HS-27A (cell line): ENCODE measurements at places on chromosomes 13 and 19.

- no peak for DNase-seq
These were observed 11.3 kb downstream of the FPR1 start for GRCh38 chr19:51740356-51740755.

DNA sequence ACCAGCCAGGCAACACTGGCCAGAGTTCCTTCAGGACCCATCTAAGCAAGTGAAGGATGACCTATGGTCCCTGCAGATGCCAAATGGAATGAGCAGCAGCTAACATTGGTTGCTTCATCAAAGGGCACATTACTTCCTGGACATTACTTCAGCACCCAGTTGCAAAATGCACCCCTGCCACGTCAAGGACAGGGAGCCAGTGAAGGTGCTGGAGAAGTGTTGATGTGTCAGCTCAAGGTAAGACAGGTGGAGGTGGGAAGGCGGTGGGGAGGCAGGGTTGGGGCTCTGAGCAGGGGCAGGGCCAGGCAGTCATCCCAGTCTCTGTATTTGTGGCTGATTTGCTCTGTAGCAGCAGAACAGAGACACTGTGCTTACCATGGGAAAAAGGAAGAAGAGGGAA, 14.6 kb downstream of the CSNK1A1L start:
- DNase-seq = no peak

GRCh38 chr19:38838986-38839761, 7.6 kb upstream of the ECH1 start:
- no peak for DNase-seq

- DNase-seq = no peak
These were observed 65.8 kb downstream of the MRPL57 start for GRCh38 chr13:21242236-21242635.

- no peak for DNase-seq
These were observed 64.9 kb upstream of the FGF14 start for GRCh38 chr13:102466610-102467190.

- DNase-seq = no peak
These were observed 76.9 kb downstream of the ITGBL1 start for GRCh38 chr13:101529422-101529821.

GRCh38 chr13:87166348-87166747, 504.8 kb upstream of the SLITRK5 start:
- DNase-seq = no peak

DNA sequence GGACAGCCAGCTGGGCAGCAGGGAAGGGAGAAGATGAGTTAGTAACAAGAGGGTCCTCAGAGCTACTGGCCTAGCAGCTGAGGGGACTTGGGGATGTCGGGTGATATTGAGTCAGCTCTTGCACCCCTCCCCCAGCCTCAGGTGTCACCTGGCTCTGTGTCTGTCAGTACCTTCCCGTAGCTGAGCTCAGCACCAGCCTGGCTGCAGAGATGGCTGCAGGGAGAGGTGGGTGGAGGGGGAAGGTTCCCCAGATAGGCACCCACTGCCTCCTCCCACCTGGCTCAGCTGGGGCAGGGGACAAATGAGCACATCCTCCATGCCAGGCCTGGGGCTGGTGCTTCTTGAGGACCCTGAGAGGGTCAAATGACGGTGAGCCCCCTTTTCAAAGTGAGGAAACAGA, 6.8 kb upstream of the KPTN start:
- DNase-seq = no peak

- DNase-seq = no peak
These were observed 358.3 kb downstream of the KLF5 start for GRCh38 chr13:73417012-73417615.

GRCh38 chr13:110438211-110438610, 123.3 kb downstream of the RAB20 start:
- DNase-seq = no peak

DNA sequence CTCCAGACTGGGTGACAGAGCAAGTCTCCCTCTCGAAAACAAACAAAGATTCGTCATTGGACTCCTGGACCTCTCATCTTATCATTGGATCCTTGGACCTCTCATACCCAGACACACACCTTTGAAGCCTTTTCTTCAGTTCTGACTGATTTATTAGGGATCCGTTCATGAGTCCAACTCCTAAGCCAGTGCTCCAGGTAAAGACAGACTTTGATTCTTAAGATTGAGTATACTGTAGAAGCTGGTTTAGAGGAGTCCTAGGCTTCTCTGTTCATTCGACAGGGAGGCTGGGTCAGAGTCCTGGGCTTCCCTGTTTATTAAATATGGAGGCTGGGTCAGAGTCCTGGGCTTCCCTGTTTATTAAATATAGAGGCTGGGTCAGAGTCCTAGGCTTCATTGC, 38.7 kb downstream of the SACS start:
- DNase-seq = no peak

DNA sequence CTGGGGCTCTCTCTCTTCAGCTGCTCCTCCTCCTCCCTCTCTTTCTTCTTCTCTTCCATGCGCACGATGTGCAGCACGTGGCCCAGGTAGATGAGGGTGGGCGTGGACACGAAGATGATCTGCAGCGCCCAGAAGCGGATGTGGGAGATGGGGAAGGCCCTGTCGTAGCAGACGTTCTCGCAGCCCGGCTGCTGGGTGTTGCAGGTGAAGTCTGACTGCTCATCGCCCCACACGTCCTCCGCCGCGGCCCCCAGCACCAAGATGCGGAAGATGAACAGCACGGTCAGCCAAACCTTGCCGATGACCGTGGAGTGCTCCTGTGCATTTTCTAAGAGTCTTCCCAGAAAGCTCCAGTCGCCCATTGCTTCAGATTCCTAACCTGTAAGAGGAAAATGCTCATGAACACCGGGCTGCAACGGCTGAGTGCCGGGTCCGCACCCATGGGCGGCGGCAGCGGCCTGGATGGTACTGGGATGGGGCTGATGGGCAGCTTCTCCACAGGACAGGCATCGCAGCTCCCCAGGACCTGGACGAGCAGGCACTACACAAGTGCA, 17.8 kb downstream of the GJA3 start:
- no peak for DNase-seq

DNA sequence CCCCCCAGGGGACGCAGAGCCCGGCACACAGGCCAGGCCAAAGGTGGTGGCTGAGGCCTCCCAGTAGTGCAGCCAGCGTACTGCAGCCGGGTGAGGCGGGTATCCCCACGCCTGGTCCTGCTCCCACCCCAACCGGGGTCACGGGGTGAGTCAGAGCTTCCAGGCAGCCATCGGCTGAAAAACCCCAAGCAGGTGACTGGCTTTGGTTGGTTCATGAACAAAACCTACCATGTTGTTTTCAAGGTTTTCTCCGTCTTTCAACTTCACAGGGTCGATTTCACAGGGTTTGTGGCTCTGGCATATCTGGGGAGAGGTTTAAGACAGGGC, 42.1 kb upstream of the C13orf46 start:
- no peak for DNase-seq

GRCh38 chr19:51602189-51602854, 27.9 kb downstream of the SIGLEC5 start:
- no peak for DNase-seq
